Hippocampal formation (tissue), 2 donors: ENCODE measurements at places on chromosomes 3 and 15.

DNA sequence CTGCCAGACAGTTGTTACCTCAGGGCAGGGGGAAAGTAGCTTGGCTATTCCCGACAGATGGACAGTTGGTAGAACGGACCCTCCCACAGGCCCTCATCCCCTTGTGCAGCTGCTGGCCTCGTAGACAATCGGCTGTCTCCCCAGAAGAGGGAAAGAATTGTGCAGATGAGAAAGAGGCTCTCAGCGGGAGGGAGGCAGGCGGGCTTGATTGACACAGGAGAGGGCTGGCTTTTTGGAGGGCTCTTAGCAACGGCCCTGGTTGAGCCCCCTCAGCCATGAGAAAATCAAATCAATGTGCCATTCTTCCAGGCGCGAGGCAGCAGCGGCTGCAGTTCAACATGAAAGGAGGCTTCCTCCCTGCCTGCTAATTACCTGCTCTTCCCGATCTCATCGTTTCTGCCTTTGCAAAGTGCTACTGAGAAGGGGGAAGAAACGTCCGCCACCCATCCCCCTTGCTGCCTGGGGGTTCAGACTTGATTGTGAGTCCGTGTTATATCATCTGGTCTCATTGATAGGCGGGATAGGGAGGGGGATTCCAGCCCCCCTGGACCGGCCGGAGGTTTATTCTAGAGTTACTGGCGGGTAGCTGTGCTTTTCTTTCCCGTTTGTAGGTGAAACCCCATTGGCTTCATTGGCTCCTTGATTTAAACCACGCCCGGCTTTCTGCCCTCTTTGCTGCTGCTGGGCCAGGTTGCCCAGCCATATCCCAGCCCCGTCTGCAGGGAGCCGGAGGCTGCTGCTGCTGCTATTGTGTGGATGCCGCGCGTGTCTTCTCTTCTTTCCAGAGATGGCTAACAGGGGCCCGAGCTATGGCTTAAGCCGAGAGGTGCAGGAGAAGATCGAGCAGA, at the start of gene TAGLN3:
TAGLN3 (plus strand) TSS at position 287 of the 848 bp plus-strand sequence; CDS start at position 788, 501 bp downstream.
- DNase-seq = peak; percentile 70

GRCh38 chr3:10475983-10476382, 29.4 kb downstream of the ATP2B2 start:
- no peak for DNase-seq

DNA sequence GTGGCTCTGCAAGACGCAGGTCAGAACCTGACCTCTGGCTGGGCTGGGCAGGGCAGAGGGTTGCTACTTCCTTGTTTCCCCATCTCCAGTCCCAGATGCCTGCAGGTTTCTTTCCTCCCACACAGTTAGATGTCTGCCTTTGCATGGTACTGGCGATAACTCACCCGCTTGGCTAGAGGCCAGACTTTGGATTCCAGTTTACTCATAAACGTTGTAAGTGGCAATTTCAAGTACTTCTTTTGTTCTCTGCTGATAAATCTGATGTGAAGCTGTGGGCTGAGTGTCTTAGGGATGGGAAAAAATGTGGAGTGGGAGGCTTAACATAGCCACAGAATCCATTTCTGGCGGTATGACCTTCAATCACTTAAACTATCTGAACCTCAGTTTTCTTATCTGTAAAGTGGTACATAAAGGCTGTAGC, 194.2 kb downstream of the EBLN2 start:
- no peak for DNase-seq

DNA sequence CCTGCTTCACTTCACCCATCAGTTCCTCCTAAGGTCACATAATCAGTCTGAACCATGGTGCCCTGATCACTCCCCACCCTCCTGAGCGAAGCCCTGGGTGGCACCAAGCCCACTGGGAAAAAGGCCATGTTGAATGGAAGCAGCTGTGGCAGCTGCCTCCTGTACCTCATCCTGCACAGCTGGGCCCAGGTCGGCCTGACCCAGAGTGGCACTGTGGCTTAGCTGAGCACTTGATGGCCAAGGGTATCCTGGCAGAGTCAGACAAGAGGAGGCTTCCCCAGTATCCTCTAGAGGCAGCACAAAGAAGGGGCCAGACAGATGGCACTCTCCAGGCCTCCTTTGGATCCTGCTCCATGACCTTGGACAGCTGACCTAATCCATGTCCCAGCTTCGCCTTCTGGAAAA, 68.4 kb downstream of the TLE3 start:
- DNase-seq = no peak

DNA sequence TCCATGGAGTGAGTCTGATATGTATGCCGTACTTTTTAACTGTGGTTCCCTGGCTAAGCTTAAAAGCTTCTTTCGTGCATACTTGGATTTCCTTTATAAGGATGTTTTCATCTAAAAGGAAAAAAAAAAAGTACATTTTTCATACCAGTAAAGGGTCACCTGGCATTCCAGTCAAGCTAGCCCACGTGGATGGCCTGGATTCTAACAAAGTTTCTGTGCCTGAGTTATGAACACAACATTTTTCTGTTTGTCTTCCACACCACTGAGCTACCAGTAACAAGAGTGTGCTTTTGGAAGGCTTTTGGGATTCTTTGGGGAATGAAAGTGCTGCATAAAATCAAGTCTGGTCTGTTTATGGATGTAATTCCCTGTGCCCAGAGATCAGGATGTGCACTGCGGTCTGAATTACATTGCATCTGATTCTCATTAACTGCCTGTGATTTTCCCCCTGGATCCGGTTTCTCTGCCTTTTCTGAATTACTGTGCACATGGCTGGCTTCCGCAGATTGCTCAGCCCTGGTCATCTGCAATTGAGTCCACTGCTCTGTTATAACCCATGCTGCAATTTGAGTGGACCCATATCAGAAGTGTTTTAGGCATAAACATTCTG, 38.2 kb upstream of the MAGI1 start:
- DNase-seq = no peak

DNA sequence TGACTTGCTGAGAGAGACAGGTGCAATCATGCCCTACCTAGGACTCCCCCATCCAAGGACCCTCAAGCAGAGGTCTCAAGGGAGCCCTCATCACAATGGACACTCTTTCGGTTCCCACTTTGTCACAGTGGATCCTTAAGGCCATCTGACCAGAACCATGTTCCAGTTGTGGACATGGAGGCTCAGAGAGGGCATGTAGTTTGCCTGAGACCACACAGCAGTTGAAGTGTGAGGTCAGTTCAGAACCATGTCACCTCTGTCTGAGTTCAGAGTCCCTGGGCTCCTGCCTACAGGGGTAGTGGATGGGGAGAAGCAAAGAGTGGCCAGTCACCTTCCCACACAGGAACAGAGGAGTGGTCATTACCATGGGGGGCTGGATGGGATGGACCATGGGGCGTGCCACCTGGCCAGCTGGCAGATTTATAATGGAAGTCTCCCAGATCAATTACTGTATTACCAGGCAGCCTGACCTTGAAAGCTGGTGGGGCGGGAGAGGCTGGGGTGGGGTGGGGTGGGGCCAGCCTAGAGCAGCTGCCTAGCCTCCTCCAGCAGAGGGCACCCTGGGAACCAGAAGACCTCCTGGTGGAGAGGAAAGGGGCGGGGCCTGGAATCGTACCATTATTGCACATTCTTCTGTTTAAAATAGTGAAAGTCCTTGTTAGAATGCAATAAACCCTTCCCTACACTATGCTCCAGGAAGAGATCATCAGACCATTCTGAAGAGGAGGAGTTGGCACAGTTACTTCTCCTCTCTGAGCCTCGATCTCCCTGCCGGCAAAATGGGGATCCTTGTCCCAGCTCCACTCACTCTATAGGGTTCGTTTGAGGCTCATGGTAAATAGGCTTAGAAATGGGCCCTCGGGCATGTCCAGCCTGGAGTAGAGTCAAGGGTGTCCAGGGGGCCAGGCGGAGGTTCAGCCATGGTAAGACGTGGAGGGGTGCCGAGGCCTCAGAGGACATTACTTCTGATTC, 26.9 kb upstream of the LINGO1 start:
- DNase-seq = no peak

DNA sequence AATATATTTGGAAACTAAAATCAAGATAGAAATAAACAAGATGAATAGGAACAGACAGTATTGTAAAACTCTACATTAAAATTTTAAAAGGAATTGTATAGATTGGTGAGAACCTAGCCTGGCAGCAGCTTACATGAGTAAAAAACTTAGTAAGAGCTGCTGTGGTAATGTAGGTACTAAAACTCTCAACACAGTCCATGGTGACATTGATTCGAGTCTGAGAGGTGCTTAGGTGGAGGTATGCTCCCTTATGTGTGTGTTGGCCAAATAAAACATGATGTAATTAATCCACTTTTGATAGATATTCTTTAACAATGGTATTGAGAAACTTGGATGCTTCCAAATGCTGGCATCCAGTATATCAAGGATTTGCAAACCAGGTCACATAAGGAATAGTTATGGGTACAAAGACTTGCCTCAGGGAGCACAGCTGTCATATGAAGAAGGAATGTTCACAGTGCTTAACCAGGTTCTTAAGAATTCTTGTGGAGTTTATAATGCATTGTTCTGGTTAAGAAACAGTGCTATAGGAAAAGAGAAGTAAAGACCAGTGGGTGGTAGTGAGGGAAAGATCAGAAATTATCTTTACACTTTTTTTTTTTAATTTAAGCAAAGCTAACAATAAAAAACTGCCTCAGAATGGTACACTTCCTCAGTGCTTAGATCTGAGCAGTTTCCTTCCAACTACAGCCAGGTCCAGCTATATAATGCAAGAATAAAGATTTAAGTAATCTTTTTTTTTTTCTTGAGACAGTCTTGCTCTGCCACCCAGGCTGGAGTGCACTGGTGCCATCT, 24.6 kb upstream of the IL20RB start:
- no peak for DNase-seq

GRCh38 chr3:94433811-94434210, 370.9 kb downstream of the NSUN3 start:
- DNase-seq = no peak

GRCh38 chr15:81050805-81051204, 50.1 kb downstream of the TLNRD1 start:
- no peak for DNase-seq

DNA sequence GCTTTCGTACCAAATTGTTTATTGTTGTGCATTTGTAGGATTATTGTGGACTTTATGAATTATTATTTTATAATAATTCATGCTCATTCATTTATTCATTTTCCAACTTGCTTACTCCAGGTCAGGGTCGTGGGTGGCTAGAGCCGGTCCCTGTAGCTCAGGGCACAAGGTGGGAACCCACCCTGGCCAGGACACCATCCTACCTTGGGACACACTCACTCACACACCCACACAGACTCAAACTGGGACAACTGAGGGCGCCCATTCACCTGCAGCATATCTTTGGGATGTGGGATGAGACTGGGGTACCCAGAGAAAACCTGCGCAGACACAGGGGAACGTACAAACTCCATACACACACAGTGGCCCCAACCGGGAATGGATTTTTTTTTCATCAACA, 40.6 kb downstream of the SSUH2 start:
- no peak for DNase-seq
